ENCODE measurements at places on chromosomes 13 and 19.

DNA sequence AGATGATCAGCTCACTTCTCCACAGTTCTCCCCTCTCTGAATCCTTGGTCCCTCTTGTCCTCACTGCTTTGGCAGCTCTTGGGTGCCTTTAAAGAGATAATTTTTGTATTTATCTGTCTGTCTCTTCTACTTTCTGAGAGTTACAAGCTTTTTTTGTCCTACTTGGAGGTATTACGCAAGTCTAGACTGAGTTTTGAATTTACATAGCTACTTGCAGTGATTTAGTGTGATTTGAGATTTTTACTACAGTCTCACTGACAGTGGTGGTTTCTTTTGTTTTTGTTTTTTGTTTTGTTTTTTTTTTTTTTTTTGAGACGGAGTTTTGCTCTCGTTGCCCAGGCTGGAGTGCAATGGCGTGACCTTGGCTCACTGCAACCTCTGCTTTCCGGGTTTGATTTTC, 22.1 kb downstream of the URI1 start:
- no peak for DNase-seq

- no peak for DNase-seq
Measured at GRCh38 chr13:22161871-22162270, 491.0 kb downstream of the FGF9 start.

DNA sequence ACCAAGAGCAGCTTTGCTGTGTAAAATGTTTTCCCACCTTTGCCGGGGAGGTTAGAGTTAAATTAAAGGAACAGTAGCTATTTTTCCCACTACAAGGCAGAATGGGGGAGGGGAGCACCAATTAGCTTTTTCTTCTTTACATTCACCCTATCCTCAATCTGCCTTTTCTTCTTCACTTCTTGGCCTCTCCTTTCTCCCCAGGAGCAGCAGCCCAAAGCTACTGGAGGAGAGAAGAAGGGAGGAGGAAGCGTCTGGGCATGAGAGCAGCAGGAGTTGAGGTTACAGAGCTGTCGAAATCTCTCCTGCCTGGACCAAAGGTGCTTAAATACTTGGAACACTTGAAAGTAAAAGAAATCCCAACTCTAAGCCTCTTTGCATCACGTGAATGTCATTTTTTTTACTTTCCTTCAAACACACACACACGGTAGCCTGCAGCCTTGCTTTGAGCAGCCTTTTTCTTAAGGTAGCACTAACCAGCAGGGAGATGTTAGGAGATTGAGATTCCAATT, 39.0 kb upstream of the WASF3 start:
- DNase-seq: no peak

DNA sequence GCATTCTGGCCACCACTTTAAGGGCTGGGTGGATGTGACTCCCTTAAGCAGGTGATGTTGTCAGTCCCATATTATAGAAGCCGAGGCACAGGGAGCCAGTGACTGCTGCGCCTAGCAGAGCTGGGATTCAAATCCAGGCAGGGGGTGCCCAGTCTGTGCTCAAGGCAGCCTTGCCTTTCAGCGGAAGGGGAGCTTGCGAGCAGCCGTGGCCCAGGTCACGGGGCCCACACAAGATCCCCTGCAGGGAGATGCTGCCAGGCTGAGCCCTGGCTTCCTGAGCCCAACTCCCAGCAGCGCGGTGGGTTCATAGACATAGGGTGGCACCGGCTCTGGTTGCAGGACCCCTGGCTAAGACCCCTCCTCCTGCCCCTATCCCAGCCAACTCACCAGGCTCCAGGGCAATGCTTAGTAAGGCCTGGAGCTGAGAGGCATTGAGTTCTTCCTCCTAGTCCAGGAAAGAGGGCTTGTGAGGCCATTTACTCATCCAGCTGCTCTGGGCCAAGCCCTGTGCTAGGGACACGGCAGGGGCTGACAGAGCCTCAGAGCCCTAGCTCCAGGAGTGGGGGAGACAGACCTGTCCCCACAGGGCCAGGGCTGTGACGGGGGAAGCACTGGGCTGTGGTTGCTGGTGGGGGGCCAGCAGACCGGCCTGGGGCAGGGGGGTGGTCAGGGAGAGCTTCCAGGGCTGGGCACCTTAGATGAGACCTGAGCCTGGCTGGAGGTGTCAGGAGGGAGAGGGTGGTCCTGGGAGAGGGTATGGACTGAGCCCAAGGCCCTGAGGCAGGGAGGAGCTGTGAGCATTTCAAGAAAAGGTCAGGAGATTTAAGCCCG, 9.6 kb downstream of the CAPN12 start:
- DNase-seq: no peak

GRCh38 chr19:44623080-44623479, 9.7 kb downstream of the IGSF23 start:
- DNase-seq: no peak

- no peak for DNase-seq
Measured at GRCh38 chr13:100523981-100524386, 64.6 kb downstream of the GGACT start.

GRCh38 chr19:288911-289310, 2.3 kb downstream of the PLPP2 start:
- no peak for DNase-seq

GRCh38 chr19:16376649-16377048, 52.0 kb downstream of the KLF2 start:
- DNase-seq: no peak

- no peak for DNase-seq
Measured at GRCh38 chr13:40494513-40494912, 171.9 kb downstream of the FOXO1 start.

DNA sequence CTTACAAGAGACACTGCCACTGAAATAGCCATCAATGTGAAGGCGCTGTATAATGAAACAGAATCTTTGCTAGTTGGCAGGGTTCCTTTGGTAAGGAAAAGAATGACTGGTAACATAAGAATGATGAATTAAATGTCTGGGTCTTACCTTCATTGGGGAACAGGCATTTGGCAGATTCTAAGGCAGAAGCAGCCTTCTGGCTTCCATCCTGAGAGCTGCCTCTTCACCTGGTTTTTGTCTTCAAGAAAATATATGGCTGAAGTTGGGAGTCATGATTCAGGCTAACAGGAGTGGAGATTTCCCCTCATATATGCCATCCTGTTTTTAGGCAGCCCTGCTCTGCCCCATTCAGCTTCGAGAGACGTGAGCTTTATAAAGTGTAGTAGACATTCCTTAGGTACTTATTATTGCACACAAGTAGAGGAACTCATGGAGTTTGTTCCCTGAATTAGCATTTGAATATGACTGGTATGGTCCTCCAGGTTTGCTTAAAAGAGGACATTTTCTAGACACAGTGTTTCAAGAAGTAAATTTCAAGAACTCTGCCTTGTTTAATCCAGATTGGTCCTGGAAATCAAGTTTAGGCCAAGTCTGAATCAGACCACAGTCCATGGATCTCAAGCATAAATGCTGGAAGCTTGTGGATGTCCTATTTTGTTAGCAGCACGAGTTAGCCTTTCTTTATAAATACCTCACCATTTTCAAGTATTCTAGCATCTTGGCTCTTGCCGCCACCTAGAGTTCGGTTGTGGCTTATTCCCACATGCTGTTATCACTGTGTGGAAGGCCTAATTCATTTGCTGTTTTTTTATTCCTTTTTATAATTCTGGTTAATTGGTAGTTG, 56.2 kb upstream of the AKAP11 start:
- no peak for DNase-seq

DNA sequence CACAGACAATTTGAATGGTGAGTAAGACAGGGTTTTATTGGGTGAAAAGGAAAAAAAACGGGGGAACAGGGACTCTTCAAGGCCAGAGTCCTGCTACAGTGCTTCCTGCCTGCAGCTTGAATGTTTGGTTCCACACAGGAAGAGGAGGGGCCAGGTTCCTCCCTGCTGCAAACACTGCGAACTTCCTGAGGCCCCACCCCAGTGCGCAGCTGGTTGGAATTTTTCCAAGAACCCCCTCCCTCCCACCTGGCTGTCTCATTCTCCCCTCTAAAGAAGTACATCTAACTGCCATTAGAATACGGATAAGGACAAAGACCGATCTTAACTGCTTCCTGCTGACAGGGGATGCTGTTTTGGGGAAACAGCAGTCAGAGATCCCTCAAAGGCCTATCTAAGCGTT, 184.9 kb downstream of the GGACT start:
- DNase-seq: no peak

DNA sequence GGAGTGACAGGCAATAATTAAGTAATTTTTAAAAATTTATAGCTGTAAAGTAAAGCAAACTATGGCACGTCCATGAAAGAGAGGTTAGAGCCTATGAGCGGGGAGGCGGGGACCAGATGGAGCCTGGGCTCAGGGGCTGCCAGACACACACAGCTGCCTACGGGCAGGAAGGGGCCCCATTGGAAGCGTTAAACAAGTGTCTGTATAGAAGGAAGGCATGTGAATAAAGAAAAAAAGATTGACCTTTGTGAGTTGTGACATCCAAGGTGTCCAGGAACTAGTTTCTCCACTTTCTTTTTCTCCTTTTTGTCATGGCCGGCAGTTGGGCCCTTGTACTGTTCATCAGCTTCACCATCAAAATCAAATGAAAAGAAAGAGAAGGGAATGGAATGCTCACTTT, 56.8 kb downstream of the LRCH1 start:
- DNase-seq: no peak

GRCh38 chr13:31793246-31793645, 53.9 kb downstream of the RXFP2 start:
- no peak for DNase-seq

- no peak for DNase-seq
Measured at GRCh38 chr13:94707400-94708021, 4.8 kb downstream of the SOX21 start.

- DNase-seq: no peak
Measured at GRCh38 chr13:77514336-77514726, 21.2 kb upstream of the SCEL start.

- no peak for DNase-seq
Measured at GRCh38 chr13:43304945-43305344, 281.6 kb downstream of the DNAJC15 start.

DNA sequence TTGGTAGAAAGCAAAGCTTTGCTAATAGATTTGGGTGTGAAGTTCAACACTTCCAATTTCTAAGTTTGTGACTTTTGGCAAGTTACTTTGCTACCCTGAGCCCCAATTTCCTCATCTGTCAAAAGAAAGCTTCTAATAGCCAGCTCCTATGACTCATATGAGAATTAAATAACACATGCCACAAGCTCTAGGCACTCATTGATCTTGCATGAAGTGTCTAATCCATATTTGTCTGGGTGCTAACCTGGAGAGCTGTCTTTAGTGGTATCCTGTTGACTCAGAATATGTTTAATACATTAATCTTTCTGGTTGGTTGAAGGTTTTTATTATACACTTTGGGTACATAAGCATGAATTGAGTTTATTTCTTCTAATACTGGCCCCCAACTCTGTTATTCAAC, 188.8 kb downstream of the POSTN start:
- DNase-seq: no peak

- DNase-seq: no peak
Measured at GRCh38 chr13:60143775-60144174, 20.0 kb downstream of the DIAPH3 start.

DNA sequence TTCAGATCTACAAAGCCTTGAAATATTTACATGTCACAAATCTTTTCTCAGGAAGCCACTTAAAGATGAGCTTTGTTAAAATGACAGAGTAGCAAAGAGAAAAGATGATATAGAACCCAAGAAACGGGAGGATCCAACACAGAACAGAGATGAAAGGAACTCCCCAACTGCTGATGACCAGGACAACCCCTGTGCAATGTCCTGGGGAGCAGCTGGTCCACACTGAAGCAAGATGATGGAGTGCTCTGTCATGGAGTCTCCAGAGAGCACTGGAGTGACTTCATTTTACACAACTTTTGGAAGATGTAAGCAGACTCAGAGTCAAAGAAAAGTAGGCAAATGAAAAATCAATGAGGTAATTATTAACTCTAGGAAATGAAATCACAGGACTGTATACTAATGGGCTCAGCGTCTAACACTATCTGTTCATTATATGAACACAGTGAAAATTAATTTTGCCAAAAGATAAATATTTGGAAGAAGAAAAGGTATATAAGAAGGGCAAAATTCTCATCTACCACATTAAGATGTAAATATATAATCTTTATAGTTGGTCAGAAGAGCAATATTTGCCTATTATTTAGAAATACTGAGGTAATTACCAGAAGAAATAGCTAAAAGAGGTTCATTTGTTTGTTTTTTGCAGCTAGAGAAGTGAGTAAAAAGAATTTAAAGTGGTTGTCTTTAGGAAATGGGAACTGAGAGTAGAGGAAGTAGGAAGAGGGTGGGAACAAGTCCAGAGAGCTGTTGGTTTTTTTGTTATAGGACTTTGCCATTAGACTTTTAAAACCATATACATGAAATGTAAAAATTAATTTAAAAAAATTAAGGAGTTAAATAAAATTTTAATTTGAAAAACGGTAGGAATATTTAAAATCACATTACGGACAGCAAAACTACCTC, 30.5 kb downstream of the MTRF1 start:
- DNase-seq: no peak

DNA sequence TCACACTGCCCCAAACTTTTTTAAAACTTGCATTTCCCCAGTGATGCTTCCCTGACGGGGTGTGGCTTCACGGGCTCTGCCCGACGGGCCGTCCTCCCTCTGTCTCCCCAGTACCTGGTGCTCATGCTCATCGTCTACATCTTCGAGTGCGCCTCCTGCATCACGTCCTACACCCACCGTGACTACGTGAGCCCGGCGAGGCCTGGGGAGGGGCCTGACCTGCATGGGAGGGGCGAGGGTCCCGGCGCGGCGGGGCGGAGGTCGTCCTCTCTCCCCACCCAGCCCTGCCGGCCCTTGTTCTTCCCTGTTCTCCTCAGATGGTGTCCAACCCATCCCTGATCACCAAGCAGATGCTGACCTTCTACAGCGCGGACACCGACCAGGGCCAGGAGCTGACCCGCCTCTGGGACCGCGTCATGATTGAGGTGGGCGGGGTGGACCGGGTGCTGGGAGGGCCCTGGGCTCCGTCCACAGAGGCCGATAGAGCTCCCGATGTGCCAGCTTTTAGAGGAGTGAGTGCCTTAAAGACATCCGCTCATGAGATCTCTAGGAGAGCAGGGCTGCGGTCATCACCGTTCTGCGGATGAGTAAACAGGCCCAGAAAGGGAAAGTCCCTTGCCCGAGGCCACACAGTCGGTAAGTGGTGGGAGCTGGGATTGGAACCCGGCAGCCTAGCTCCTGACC, 6.9 kb downstream of the UPK1A start:
- no peak for DNase-seq

DNA sequence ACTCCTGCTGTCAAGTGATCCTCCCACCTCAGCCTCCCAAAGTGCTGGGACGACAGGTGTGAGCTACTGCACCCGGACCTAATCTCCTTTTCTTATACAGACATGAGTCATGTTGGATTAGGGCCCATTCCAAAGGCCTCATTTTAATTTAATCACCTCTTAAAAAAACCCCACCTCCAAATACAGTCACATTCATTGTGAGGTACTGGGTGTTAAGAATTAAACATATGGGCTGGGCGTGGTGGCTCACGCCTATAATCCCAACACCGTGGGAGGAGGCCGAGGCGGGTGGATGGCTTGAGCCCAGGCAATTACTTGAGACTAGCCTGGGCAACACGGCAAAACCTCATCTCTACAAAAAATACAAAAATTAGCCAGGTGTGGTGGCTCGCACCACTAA, 46.6 kb downstream of the PIN1 start:
- DNase-seq: no peak

DNA sequence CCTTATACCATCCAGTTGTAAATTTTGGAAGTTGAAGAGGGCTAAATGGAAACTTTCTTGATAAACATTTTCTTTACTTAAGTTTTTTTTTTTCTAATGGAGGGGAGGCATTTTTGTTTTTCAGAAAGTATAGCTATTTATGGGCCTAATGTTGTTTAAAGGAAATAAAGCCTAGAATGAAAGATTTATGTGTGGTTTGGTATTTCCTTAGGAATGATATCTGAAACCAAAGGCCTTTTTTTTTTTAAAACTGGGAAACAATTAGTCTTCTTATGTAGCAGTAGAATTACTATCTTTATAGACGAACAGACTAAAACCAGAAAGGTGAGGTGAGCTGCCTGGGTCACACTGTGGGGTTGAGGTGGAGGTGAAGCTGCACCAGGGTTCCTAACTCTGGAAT, 80.1 kb downstream of the ESD start:
- DNase-seq: no peak
